ENCODE measurements at places on chromosomes 4 and X.

DNA sequence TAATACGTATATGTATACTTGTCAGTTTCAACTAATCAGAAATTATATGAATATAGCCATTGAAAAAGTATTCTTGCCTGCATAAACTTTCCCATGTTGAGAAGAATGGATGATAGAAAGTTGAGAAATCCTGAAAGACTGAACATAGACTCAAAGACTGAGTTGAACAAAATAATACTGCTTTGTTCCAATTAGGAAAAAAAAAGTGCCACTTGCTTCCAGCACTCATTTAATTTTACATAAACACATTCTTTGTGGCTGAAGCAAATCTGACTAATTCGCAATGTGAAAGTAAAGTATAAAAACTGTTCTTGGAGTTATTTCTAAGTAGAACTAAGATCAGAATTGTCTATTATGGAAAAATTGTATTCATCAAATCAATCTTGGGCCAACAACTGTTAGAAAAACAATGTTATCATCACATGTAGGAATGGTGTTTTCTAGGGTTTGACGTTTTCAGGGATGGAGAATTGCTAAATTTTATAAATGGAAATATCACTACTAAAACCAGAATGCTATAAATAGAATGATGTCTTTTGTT lies 2334.6 kb downstream of the PCDH7 start:
- DNase-seq, result no peak

- DNase-seq, result no peak
Measured at GRCh38 chrX:70549429-70549828, 104.8 kb downstream of the DLG3 start.

- DNase-seq, result no peak
Measured at GRCh38 chr4:109171070-109171469, 131.4 kb downstream of the COL25A1 start.

DNA sequence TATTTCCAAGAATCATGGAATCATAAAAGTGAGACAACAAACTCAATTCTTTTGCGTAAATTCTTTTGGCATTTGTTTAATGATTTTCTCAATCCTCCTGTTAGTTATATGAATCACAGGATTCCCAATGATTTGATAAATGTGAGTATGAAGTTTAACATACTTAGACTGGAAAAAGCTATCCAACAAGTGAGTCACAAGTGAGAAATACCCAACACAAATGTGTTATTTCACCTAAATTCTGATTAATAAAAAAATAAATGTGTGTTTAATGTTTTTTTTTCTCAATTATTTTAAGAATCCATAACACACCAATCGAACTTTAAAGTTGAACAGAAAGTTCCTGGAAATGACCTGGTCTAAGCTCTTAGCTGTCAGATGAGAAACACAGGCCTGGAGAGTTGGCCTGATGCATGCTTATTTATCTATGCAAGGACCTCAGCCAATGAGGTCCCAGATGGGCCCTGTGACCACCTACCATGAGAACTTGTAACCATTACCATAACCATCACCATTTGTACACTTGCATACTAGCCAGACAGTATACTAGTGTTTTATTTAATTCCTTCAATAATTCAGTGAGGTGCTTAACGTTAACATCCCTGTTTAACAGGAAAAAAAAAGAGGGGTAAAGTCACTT lies 386.7 kb downstream of the SPRY1 start:
- no peak for DNase-seq

DNA sequence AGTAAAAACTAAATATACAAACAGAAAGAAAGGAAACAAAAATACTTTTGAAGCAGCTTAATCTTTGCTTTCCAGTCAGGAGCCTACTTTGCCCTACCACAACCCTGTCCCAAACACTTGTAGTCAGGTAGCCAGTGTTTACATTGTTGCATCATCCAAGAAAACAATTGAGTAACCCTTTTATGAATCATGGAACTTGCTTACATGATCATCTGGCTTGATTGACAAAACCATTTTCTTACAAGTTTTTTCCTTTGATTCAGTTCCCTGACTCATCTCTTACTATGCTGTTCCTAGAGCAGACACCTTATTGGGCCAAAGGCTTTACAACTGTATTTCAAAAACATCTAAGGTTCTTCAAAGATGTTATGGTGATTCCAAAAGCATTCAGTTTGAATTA lies 740.1 kb downstream of the KLHL13 start:
- DNase-seq, result no peak

- no peak for DNase-seq
Measured at GRCh38 chr4:71377561-71377960, 38.7 kb downstream of the SLC4A4 start.

GRCh38 chr4:18751083-18751482 lies 729.5 kb upstream of the LCORL start:
- no peak for DNase-seq

GRCh38 chr4:168386002-168386401 lies 67.5 kb upstream of the DDX60 start:
- DNase-seq, result no peak

GRCh38 chr4:76879731-76880364 lies 18.1 kb downstream of the SOWAHB start:
- DNase-seq, result no peak

DNA sequence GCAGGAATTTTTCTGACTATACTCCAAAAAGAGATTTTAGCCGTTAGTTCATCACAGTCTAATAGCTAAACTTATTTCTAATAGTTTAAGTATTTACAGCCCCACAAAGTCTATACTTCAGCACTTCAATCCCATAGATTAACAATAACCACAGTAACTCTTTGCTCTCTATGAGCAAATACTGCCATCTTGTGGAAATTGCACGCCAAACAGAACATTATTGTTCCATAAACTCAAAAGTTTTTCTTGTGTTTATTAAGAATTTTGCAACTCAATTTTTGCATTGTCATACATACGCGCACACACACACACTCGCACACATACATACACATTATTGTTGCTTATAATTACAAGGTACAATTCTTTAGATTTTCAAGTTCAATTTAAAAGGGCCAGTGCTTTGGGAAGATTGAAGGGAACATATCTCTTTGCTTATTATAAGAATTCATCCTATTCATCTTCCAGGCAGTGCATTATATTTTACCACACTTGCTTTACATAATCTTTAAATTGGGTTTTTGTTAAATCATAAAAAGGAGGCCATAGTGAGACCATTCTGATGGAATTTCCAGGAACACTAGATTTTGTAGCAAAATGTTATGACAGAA lies 63.8 kb upstream of the ATOH1 start:
- DNase-seq, result no peak

All from upper lobe of left lung (tissue), 6 donors.